ENCODE measurements at places on chromosomes 3 and 15.

DNA sequence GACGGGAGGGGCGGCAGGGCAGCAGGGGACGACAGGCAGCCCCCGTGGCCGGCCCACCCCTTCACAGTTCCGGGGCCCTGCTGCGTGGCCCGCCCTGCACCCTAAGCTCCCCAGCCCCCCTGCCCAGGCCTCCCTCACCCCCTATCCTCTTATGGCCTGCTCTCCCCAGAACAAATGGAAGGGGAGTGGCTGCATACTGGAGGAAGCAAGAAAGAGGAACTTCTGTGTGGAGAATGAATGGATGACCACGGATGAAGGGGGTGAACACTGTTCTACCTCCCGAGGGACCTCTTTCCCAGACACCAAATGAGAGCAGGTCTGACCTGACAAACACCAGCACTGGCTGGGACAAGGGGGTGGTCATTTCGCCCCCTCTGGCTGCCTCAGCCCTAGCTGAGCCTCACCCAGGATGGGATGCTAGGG is 25.0 kb downstream of the SEC61A1 start:
- peak; percentile 56 for DNase-seq

DNA sequence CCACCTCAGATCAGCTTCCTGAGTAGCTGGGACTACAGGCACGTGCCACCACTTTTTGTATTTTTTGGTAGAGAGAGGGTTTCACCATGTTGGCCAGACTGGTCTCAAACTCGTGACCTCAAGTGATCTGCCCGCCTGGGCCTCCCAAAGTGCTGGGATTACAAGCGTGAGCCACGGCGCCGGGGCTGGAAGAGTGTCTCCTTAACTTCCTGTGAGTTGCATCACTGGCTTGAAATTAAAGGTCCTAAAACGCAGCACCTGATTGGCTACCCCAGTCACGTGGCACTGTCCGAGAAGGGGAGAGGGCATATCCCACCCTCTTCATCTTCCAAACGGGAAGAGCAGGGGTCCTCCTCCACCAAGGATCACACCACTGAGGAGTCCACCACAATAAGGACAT is 5.5 kb upstream of the FAM174B start:
- DNase-seq: no peak

DNA sequence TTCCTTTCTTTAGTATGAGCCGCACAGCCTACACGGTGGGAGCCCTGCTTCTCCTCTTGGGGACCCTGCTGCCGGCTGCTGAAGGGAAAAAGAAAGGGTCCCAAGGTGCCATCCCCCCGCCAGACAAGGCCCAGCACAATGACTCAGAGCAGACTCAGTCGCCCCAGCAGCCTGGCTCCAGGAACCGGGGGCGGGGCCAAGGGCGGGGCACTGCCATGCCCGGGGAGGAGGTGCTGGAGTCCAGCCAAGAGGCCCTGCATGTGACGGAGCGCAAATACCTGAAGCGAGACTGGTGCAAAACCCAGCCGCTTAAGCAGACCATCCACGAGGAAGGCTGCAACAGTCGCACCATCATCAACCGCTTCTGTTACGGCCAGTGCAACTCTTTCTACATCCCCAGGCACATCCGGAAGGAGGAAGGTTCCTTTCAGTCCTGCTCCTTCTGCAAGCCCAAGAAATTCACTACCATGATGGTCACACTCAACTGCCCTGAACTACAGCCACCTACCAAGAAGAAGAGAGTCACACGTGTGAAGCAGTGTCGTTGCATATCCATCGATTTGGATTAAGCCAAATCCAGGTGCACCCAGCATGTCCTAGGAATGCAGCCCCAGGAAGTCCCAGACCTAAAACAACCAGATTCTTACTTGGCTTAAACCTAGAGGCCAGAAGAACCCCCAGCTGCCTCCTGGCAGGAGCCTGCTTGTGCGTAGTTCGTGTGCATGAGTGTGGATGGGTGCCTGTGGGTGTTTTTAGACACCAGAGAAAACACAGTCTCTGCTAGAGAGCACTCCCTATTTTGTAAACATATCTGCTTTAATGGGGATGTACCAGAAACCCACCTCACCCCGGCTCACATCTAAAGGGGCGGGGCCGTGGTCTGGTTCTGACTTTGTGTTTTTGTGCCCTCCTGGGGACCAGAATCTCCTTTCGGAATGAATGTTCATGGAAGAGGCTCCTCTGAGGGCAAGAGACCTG is 13.2 kb downstream of the GREM1 start:
- DNase-seq: no peak

DNA sequence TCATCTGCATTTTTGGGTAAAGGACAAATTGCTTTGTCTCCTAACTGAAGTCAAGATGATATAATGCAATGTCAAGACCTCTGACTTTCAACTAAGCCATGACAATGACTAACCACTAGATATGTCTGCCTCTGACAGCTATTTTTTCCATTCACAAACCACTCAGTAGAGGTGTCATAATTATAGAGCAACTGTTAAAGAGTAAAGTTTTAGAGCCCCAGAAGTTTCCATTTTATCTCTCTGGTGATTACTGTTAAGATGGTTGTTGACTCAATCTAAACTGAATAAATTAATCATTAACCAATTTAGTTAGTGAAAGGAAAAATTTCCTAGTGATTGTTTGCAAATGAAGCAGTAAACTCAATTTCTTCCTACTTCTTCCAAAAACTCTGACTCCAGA is 779.9 kb downstream of the GRM7 start:
- no peak for DNase-seq

- DNase-seq: peak; percentile 17
Observed at GRCh38 chr15:81092559-81092902, 41.5 kb upstream of the CFAP161 start.

Data from inflammatory macrophage (primary cell).